Peyer's patch (tissue), 4 donors: ENCODE measurements at places on chromosomes 16 and 17. TPM values are rescaled to one million over a fixed set of nuclear protein-coding genes. Genes with fewer than 3 reads are reported as not detected.

ZFP3 gene
- total RNA-seq: 7.4 TPM

- peak; percentile 2 for DNase-seq
Observed at GRCh38 chr17:59856859-59857794, 35.6 kb downstream of the TUBD1 start.

- DNase-seq: no peak
Observed at GRCh38 chr16:49701789-49702494, 154.0 kb downstream of the ZNF423 start.

- no peak for DNase-seq
Observed at GRCh38 chr17:48322060-48322459, 108.0 kb downstream of the SKAP1 start.

GRCh38 chr17:54898576-54898975, 2.1 kb upstream of the TOM1L1 start:
- no peak for DNase-seq

TMEM238L gene
- total RNA-seq: 16.3 TPM

DNA sequence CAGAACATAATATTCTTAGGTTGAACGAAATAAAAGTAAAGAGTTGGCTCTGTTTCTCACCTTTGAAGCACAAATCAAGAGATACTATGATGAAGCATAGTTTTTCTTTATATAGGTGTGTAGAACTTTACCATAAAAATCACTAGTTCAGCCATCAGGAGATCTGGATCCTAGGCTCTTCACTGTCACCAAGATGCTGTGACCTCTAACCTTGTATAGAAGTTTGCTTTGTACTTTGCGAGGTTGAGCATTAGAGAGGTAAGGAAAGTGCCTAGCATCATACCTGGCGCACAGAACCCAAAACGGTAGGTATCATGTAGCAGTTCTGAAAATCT, 553 bp upstream of the CDC6 start:
- DNase-seq: no peak

HID1 gene
- 148 TPM for total RNA-seq

PRAC2 gene
- not detected for total RNA-seq

GRCh38 chr17:51947160-51947735, 211.3 kb downstream of the CA10 start:
- no peak for DNase-seq

NOXO1 gene
- 10.7 TPM for total RNA-seq

GRCh38 chr17:17175917-17176316, 30.2 kb downstream of the PLD6 start:
- DNase-seq: peak; percentile 62

DNA sequence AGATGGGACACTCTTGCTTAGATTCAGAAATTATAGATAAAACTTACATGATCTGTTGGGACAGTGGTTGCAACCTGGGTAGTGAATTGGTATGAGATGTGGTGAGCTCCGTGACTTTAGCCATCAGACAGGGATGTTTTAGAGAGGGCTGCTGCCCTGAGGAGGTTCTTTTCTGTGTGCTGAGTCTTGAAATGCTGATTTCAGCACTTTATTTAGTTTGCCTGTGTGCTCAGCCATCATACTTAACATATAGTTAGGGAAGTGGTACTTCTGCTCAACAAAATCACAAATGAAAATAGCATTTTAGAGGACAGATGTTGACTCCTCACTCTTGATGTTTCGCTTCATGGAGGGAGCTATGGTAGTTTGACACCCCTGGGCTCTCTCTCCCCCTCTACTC, 95.9 kb upstream of the CDH13 start:
- DNase-seq: no peak

TMIGD1 gene
- 684 TPM for total RNA-seq

DNA sequence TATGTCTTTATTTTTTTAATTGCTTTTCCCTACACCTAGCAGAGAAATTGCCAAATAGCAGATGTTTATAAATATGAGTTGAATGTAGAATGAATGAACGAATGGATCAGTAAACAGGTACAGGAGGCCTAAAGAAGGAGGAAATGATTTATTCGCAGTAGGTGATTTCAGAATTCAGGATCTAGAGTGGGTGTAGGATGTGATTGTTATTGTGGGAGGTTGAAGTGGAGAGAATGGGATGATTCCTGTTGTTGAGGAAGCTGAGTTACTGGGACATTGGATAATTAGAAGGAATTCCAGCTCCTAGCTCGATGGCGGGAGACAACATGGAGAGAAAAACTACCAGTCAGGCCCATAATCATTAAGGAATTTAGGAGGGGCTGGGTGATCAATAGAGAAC, 42.2 kb downstream of the MRTFB start:
- no peak for DNase-seq

SLC16A11 gene
- 0.94 TPM for total RNA-seq

GRCh38 chr16:49189286-49189685, 92.4 kb downstream of the CBLN1 start:
- no peak for DNase-seq

TLCD3B gene
- total RNA-seq: not detected

C16orf92 gene
- total RNA-seq: not detected
